Renal cortical epithelial cell (primary cell): ENCODE measurements at places on chromosomes 12 and 14.

GRCh38 chr12:111602348-111602747, 3.2 kb upstream of the ATXN2 start:
- no peak for DNase-seq

- DNase-seq, result no peak
These were observed 86.1 kb downstream of the MYF5 start for GRCh38 chr12:80802652-80803400.

GRCh38 chr14:75619548-75619947, 41.1 kb downstream of the ERG28 start:
- DNase-seq, result no peak

DNA sequence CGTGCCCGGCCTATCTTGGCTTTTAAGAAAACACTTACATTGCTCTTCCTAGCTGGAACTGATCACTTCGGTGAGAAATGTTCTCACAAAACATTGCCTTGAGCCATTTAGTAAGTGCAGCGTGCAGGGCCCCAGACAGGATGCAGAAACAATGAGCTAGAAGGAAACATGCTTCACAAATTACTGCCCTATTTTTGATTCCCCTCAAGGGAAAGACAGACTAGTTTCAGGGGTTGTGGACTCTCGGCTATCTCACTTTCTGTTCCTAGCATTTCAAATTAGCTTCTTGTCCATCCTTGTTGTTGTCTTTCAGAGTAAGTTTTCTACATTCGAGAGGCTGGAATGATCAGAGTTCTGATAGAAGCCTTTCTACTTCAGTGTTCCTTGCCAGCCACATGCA, 21.6 kb downstream of the TGFB3 start:
- DNase-seq, result peak; percentile 56

- no peak for DNase-seq
These were observed 196.4 kb downstream of the RGS6 start for GRCh38 chr14:72128629-72129028.

GRCh38 chr12:110458756-110459155, 8.6 kb upstream of the ARPC3 start:
- DNase-seq, result no peak

- no peak for DNase-seq
These were observed 473.9 kb downstream of the BCL11B start for GRCh38 chr14:98798099-98798498.

GRCh38 chr12:53735-54730, 12.5 kb upstream of the IQSEC3 start:
- no peak for DNase-seq

GRCh38 chr12:32322354-32322753, 77.0 kb upstream of the FGD4 start:
- DNase-seq, result no peak

GRCh38 chr12:69430942-69431590, 39.1 kb upstream of the FRS2 start:
- DNase-seq, result no peak

DNA sequence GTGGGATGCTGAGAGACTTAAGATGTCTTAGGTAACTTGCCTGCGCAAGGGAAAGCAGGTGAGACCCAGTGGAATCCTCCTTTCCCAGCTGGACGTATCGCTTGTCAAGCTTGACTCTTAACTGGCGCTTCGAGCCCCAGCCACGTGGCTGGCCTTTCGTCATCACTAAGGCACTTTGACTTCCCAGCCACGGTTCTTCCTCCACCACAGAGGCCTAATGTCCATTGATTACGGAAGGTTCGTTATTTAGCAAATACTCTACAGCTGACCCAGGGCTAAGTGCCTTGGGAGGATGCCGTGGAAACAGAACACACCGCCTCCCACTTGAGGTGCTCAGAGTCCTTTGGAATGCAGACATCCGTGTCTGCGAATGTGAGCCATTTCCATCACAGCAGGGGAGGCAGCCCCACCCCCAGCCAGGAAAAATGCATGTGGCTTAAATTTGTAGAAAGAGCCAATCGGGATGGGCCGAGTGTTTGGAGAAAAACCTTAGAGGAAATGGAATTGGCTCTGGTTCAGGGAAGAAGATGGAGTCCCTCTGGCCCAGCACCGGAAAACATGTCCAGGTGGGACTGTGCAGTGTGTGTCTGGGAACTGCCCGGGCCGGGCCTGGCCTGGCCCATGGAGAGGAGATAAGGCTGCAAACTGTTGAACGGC, 115.7 kb downstream of the PLXNC1 start:
- DNase-seq, result no peak

DNA sequence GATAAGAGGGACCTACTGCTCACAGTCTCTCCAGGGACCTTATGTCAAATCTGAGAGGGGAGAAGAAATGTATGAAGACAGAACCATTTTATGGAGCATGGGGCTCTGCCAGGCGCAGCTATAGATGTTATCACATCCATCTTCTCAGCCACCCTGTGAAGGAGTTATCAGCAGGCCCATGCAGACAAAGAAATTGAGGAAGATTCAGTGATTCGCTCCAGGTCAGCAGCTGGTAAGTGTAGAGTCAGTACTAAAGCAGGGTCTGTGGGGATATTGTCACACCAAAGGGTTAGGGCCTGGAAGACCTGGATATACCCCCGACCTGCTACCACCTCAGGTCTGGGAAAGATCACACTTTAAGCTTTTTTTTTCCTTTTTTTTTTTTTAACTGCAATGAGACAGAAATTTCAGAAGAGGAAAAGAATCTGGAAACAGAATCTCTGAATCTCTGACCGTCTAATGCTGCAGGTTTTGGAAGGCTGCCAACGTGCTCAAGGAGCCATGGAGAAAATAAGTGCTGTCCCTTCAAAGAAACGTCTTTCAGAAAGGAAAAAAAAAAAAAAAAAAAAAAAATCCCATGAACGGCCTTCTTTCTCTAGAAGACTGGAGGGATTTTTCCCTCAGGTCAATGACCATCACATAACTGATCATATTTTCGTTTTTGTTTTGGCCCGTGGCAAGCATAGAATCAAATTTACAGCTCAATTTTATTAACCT, 73.3 kb upstream of the PLEKHG7 start:
- peak; percentile 85 for DNase-seq

DNA sequence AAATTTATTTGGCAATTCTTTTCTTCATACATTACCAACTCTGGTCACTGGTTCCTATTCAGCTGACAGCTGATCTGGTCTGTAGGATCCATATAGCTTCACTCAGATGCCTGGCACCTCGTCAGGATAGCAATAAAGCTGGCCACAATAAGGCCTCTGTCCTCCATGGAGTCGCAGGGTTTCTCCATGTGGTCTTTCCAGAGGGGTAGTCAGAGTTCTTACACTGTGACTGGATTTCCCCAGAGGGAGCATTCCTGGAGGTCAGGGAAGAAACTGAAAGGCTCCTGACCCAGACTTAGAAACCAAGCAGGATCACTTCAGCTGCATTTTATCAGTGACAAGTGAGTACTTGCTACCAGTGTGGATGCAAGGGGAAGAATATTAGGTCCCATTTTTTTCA, 34.9 kb upstream of the SIX1 start:
- no peak for DNase-seq

DNA sequence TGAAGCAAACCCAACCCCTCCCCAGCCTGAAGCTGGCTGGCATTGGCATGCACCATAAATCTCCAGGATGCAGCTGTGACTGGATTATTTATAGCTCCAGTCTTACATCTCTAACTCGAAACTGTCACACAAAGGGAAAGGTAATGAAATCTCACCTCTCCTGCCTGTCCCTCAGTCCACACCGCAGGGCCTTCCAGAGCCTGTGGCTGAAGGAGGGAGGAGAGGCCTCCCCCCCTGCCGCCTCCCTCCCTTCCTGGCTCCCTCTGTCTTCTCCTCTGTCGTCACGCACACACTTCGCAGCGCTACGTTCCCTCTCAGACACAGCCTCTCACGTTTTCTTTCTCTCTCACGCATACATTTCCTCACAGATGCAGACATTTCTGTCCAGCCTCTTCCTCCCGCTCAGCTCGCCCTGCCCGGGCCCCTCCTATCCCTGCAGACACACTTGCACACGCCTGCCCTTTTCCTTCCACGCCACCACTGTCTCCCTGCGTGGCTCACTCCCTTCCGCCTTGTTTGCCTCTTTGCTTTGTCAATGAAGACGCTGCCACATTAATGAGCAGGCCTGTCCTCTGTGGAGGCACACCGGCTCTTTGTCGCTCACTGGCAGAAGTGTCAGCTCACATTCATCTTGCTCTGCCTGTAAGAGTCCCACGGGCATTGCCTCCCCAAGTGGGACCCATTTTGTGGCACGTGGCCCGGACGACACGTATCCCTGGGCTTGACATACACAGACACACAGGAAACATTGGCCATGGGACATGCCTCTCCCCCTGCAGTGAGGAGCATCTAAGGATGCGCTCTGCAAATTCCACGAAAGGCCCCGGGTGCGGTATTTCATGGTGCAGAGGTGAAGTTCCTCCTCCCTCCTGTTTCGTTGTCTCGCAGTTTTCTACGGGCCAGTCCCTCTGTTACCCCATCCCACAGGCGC, 27.9 kb downstream of the IRF2BPL start:
- no peak for DNase-seq

GRCh38 chr12:111887926-111888745, 46.1 kb downstream of the MAPKAPK5 start:
- no peak for DNase-seq

DNA sequence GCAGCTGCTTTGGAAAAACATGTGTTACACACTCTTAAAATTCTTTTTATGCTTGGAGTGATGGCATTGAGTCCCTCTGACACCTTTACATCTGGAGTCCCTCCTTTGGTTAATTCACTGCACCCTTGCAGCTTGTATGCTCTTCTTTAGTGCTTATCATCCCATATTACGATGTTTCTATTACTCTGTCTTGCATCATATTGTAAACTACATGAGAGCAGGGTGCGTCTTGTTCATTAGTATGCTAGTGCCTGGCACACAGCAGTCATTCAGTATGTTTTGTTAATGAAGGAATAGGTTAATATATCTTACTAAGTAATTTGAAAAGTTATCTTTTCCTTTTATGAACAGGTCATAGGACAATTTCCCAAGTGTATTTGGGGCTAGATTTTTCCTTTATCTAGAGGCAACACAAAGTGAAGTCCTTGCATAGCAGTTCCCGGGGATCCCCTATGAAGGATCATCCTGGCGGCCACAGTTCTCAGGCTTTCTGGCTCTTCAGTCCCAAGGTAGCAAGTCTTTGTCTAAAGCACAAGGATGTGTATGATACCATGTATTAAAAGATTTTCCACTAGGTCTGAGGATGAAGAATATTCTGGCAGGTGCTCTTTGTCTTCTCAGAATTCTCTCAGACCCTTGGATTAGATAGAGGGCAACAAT, 363.8 kb downstream of the FUT8 start:
- DNase-seq, result no peak

DNA sequence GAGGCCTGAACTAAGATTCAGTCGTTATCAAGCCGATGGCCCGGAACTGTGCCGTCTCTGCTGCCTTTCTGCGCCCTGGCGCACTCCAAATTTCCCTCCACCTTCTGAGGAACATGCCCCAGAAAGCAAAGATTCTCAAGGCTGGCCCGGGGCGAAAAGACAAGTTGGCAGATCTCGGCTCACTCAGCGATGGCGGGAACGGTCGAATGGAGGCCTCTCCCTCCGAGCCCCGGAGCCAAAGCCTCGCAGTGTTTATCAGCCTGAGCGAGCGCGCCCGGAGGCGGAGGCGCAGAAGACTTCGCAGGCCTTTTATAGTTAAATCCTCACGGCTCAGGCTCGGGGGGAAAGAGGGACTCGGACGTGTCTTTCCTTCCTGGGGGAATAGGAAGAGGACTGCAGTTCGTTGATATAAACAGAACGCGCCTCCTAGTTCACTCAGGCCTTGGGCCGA, 5.6 kb downstream of the TBX5 start:
- DNase-seq, result no peak

- peak; percentile 22 for DNase-seq
These were observed 279.7 kb upstream of the ATP2B1 start for GRCh38 chr12:89988188-89988915.

- peak; percentile 80 for DNase-seq
These were observed 16.3 kb downstream of the DUSP16 start for GRCh38 chr12:12546314-12546772.

DNA sequence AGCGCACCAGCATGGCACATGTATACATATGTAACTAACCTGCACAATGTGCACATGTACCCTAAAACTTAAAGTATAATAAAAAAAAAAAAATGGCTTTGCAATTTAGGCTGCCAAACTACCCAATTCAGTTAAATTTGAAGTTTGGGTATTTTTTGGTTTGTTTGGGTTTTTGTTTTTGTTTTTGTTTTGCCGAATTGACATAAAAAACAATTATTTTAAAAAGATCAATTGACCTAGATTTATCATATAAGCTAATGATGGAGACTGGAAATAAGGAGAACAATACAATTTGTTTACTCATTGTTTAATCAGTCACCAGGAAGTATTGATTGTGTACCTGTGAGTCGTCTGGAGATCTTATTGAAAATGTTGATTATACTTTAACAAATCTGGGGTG, 62.1 kb upstream of the GARIN2 start:
- no peak for DNase-seq

GRCh38 chr14:20494935-20495766, 10.2 kb upstream of the RNASE10 start:
- DNase-seq, result peak; percentile 61

DNA sequence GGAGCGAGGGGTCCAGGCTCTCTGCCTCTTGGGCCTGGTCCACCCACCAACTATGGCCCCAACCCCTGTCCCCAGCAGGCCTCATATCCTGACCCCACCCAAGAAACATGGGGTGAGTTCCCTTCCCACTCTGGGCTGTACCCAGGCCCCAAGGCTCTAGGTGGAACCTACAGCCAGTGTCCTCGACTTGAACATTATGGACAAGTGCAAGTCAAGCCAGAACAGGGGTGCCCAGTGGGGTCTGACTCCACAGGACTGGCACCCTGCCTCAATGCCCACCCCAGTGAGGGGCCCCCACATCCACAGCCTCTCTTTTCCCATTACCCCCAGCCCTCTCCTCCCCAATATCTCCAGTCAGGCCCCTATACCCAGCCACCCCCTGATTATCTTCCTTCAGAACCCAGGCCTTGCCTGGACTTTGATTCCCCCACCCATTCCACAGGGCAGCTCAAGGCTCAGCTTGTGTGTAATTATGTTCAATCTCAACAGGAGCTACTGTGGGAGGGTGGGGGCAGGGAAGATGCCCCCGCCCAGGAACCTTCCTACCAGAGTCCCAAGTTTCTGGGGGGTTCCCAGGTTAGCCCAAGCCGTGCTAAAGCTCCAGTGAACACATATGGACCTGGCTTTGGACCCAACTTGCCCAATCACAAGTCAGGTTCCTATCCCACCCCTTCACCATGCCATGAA, 8.6 kb downstream of the ARHGAP9 start:
- no peak for DNase-seq

GRCh38 chr12:5409619-5410018, 22.3 kb upstream of the NTF3 start:
- DNase-seq, result no peak
